ENCODE measurements at places on chromosomes 16 and 17.

- no peak for DNase-seq
Measured at GRCh38 chr17:565521-565920, 149.1 kb downstream of the VPS53 start.

GRCh38 chr17:20267459-20267842 is 199.9 kb downstream of the LGALS9B start:
- DNase-seq = no peak

DNA sequence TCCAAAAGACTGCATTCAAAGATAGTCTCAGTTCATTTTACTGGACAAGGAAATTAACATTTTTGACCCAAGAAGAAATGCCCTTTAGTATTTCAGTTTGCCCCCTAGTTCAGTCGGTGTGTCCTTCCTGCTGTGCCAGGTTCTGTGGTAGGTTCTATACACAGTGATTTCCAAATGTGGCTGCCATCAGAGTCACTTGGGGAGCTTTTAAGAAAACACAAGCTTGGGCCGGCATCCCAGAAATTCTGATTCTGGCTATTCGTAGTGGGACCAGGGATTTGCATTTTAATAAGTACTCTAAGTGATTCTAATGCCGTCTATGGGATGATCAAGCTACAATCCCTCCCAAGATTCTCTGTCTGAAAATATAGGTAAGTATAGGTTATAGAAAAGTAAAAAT is 10.2 kb downstream of the RSPRY1 start:
- DNase-seq = no peak

DNA sequence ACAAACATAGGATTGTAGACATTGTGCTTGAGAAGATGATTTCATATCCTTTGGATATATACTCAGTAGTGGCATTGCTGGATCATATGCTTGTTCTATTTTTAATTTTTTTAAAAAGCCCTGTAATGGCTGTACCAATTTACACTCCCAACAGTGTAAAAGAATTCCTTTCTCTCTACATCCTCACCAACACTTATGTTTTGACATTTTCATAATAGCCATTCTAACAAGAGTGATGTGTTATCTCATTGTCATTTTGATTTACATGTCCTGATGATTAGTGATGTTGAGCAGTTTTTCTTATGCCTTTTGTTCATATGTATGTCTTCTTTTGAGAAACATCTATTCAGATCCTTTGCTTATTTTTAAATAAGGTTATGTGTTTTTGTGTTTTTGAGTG is 1039.2 kb upstream of the GOT2 start:
- DNase-seq = no peak

- no peak for DNase-seq
Measured at GRCh38 chr16:30443631-30444030, 2.0 kb downstream of the SEPHS2 start.

DNA sequence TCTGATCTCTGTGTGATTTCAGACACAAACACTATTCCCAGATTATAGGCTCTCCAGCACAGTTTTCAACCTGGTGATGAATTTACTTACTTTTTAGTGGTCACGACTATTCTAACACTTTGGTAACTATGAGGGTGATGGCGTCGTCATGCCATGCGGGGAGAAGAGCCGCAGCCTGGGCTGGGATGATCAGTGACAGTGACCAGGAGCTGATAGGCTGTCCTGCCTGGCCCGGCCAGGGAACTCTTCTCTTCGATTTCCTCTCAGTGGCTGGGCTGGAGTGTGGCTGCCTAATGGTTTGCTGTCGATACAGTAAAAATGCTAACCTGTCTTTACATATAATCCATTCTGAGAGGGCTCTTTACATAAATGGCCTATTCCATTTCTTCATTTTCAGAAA is 113.1 kb downstream of the IRX3 start:
- DNase-seq = no peak

- no peak for DNase-seq
Measured at GRCh38 chr17:82343560-82343959, 10.0 kb upstream of the SECTM1 start.

DNA sequence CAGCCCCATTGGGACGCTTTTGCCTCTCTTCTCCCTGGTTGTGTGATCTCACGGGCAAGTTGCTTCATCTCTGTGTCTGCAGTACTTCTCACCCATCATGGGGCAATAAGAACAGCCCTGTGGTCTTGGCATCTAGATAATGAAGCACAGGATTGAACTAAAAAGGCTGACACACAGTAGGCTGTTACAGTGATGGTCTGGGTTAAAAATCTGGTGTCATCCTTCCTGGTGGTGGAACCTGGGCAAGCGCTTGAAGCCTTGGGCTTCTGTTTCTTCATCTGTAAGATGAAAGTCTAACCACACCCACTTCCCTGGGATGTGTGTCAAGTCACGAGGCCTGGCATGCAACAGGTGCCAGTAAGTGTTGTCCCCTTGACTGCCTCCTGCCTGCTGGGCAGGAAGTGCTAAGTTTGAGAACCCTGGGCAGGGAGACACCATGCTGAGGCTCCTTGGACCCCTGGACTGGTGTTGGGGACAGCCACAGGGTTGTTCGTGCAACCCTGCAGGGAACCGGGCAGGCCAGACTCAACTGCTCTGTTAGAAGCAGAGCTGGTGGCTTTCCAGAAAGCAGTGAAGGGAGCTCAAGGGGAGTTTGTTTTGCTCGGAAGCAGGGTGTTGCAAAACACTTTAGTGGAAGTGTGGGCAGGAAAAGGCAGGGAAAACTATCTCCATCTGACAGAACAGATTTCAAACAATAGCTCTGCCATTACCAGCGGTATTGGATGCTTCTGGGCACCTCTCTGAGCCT is 5.9 kb upstream of the MAP2K3 start:
- no peak for DNase-seq

DNA sequence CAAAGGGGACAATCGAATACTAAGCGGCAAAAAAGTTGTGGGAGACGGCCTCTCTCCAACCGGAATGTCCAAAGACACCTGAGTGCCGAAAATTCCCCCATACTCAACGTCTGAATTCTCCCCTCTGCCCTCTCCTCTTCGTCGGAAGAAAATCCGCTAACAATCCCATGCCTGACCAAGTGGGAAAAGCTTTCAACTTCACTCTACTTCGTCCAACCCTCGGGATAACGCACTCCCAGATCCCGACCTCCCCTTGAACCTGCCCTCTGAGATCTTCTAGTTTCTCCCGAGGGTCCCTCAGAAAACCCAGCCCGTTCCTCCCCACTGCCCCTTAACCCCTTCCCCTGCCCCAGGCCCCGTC is 961 bp downstream of the AMFR start:
- no peak for DNase-seq

DNA sequence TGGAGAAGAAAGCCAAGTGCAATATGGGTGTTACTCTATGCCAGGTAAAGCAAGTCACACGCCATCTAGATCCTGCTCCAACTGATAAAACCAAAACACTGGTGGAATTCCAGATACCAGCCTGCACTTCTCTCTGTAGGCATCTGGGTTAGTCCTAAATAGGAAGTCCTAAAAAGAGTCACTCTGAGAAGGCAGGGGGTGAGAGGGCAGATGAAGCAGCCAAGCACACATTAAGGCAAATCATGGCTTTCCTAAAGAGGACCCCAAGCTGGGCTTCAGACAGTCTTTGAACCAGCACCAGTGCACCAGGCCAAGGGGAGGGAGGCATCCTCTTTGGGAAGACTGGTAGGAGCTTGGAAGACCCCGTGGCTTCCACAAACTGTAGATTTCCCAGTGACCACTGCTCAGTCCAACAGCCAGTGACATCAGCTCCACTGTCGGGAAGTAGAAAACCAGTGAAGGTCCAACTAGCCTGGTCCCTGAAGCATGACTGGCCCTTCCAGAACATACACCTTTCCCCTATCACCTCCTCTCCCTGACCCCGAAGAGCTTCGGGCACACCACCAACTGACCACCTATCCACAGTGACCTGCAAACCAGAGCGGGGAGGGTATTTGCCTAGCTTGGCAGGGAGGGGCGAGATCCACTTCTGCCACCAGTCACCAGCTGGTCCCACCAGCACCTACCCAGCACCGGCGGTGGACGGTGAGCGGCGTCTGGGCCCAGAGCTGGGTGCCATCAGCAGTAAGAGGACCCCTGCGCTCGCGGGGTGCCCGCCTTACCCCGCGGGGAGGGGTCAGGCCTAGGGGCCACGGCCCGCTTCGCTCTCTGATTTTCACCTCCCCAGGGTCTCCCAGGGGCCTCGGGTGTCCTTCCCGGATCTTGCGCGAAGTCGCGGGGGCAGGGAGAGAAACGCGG is 1.0 kb downstream of the LITAF start:
- no peak for DNase-seq

DNA sequence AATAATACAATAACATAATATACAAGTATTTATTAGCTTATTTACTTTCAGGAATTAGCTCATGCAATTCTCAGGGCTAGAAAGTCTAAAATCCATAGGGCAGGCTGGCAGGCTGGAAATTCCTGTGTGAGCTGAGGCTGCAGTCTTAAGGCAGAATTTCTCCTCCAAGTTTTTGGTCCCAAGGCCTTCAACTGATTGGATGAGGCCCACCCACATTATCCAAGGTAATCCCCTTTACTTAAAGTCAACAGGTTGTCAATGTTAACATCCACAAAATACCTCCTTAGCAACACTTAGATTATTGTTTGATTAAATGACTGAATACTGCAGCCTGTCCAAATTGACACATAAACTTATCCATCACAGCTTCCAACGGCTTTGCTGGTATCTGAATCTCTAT is 32.9 kb upstream of the SOX9 start:
- no peak for DNase-seq

- no peak for DNase-seq
Measured at GRCh38 chr17:80408872-80409271, 6.1 kb upstream of the ENDOV start.

DNA sequence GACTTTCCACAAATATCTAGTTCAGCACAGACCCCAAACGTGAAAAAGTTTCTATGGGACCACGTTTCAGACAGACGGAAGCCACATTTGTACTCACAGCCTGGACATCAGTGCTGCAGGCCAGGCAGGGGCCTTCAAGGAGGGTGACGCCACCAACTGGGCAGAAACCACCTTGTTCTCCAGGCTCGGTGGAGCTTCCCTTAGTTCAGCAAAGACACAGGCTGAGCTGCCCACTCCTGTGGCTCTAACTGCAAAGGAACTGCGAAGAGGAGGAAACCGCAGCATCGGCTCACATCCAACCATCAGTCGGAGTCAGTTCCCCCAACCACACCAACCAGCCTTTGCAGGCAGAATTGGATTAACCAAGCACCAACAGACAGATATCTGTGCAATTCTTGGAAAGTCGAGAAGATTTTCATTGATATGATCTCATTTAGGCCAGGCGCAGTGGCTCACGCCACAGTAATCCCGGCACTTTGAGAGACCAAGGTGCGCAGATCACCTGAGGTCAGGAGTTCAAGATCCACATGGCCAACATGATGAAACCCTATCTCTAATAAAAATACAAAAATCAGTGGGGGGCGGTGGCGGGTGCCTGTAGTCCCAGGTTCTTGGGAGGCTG is 73.3 kb upstream of the CNEP1R1 start:
- no peak for DNase-seq

DNA sequence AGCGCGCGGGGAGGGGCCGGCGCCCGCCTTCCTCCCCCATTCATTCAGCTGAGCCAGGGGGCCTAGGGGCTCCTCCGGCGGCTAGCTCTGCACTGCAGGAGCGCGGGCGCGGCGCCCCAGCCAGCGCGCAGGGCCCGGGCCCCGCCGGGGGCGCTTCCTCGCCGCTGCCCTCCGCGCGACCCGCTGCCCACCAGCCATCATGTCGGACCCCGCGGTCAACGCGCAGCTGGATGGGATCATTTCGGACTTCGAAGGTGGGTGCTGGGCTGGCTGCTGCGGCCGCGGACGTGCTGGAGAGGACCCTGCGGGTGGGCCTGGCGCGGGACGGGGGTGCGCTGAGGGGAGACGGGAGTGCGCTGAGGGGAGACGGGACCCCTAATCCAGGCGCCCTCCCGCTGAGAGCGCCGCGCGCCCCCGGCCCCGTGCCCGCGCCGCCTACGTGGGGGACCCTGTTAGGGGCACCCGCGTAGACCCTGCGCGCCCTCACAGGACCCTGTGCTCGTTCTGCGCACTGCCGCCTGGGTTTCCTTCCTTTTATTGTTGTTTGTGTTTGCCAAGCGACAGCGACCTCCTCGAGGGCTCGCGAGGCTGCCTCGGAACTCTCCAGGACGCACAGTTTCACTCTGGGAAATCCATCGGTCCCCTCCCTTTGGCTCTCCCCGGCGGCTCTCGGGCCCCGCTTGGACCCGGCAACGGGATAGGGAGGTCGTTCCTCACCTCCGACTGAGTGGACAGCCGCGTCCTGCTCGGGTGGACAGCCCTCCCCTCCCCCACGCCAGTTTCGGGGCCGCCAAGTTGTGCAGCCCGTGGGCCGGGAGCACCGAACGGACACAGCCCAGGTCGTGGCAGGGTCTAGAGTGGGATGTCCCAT is 232.8 kb downstream of the SEC14L1 start:
- no peak for DNase-seq

- DNase-seq = no peak
Measured at GRCh38 chr17:21039839-21040575, 2.8 kb downstream of the USP22 start.

GRCh38 chr16:11402745-11403533 is 57.7 kb downstream of the RMI2 start:
- DNase-seq = no peak

GRCh38 chr17:32558997-32559650 is 72.3 kb downstream of the CDK5R1 start:
- no peak for DNase-seq

DNA sequence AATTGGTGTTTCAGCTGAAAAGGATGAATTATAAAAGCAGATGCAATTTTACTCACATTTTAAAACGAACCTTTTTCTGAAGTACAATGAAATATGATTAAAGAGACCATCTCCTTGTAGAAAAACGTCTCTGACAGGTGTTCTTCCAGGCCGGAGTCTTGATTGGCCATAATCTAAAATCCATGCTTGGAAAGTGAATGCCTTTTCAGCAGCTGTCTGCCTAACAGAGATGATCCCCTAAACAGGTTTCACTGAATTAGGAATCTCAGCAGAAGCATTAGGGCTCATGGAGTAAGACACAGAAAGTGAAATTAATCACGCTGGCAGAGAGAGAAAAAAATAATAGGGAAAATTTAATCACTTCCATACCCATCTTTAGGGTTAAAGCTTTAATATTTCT is 39.3 kb upstream of the IRX5 start:
- no peak for DNase-seq

GRCh38 chr17:40932608-40933007 is 4.8 kb downstream of the KRT23 start:
- DNase-seq = peak; percentile 83

GRCh38 chr17:56358651-56359050 is 205.4 kb downstream of the ANKFN1 start:
- DNase-seq = no peak

- no peak for DNase-seq
Measured at GRCh38 chr17:74447628-74448159, 15.8 kb downstream of the GPRC5C start.

Measured in epithelial cell of proximal tubule (primary cell).